ENCODE measurements at places on chromosomes 7 and 10.

DNA sequence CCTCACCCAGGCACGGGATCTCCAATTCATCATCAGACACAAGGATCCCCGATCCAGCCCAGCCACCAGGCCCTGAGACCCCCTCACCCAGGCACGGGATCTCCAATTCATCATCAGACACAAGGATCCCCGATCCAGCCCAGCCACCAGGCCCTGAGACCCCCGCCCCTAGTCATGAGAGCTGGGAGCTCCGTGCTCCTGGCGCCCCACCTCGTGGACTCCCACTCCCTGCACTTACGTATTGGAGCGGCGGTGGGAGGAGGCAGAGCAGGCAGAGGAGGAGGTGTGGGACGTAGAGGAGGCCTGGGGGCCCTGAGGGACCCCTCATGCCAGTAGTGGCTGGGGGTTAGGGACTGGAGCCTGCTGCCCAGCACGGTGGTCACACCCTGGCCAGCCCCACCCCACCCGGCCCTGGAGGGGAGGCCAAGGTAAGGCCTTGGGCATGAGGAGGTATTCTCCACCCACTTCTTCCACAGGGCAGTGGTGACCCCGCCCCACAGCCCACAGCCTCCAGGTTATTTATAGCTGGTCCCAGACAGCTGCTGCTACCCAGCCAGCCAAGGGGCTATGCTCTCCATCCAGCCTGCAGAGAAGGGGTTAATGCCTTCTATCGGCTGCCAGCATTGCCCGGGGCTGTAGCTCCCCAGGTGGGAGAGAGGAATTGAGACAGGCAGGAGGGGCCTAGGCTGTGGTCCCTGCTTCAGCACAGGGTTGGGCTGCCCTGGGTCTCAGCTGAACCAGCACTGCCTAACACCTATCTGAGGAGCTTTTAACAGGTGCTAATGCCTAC, 17.6 kb upstream of the CRHR2 start:
- no peak for DNase-seq

GRCh38 chr10:93180482-93180931, 106.8 kb downstream of the CYP26A1 start:
- no peak for DNase-seq

- no peak for DNase-seq
Measured at GRCh38 chr7:41217306-41217705, 485.6 kb downstream of the INHBA start.

DNA sequence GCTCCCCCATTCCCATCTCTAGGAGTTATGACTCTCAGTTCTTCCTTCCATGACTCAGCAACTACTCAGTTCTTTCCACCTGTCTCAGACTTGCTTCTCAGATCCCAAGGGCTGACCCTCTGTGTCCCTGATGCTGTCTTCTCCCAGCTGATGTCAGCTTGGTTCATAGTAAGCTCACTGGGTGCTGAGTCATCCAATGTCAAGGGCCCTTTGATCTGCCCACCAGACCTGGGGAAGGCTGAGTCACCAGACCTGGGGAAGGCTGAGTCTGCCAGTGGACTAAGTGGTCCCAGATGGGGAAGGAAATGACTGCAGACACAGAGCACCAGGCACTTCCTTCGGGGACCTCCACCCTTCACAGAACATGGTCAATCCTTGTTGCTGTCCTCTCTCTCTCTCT, 76.1 kb upstream of the ZEB1 start:
- DNase-seq: no peak

DNA sequence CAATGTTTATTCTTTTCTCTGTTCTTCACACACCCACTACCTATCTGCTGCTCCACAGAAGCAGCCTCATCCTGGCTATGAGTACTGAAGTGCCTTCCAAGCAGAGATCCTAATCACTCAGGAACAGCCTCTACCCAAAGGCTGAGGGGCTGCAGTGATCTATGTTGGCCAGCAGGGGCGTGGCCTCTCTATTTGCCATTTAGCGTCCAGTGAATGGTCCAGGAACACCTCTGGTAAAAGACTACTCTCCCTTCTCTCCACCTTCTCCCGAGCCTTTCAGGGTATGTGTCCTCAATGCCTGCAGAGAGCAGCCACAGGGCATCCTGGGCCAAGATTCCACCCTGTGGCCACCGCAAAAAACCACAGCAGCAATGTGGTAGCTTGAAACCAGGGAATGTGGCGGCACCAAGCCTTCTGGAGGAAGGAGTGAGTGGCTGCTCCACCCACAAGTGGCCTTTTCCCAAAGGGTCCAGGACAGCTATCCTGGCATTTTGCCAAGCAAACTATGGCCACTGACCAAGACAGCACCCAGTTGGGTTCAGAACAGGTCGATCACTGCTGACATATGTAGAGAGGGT, 70.9 kb downstream of the SYPL1 start:
- DNase-seq: no peak

GRCh38 chr7:41207141-41207540, 495.7 kb downstream of the INHBA start:
- no peak for DNase-seq

- DNase-seq: no peak
Measured at GRCh38 chr10:74835963-74836362, 9.6 kb downstream of the KAT6B start.

GRCh38 chr7:149884016-149884415, 10.2 kb downstream of the ATP6V0E2 start:
- DNase-seq: no peak

DNA sequence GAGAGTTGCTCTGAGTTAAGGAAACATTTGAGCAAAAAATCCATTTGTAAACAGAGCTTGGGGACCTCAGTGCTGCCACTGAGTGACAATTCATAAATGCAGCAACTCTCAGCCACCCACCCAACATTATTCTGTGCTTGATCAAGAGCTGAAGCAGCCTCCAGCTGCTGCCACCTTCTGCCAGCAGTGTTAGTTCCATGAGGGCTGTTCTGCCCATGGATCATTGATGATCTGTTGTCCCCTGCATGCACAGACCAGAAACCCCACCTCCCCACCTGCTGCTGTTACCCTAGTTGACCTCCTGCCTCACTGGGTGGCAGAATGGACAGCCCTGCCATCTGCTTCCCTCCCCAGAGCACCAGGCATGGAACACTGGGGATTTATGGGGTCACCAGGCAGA, 305.4 kb downstream of the KCNMA1 start:
- DNase-seq: no peak

- no peak for DNase-seq
Measured at GRCh38 chr7:3861941-3862340, 560.9 kb downstream of the SDK1 start.

DNA sequence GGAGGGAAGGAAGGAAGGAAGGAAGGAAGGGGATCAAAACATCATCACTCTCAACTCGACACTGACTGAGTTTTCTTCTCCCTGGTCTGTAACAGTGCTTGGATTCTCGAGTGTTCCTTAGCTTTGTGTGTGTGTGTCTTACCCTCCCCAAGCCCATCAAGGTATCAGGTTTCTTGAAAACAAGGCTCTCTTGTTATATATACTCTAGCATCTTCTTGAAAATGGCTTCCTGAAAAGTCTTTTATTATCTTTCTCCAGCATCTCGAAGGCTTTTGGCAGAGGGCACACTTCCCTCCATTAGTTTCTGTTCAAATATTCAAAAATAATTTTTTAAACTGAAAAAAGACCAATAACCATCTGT, 13.4 kb downstream of the SERPINE1 start:
- DNase-seq: no peak

GRCh38 chr10:121450247-121450646, 148.0 kb downstream of the FGFR2 start:
- no peak for DNase-seq

GRCh38 chr10:20215547-20216152, 399.4 kb downstream of the PLXDC2 start:
- no peak for DNase-seq

DNA sequence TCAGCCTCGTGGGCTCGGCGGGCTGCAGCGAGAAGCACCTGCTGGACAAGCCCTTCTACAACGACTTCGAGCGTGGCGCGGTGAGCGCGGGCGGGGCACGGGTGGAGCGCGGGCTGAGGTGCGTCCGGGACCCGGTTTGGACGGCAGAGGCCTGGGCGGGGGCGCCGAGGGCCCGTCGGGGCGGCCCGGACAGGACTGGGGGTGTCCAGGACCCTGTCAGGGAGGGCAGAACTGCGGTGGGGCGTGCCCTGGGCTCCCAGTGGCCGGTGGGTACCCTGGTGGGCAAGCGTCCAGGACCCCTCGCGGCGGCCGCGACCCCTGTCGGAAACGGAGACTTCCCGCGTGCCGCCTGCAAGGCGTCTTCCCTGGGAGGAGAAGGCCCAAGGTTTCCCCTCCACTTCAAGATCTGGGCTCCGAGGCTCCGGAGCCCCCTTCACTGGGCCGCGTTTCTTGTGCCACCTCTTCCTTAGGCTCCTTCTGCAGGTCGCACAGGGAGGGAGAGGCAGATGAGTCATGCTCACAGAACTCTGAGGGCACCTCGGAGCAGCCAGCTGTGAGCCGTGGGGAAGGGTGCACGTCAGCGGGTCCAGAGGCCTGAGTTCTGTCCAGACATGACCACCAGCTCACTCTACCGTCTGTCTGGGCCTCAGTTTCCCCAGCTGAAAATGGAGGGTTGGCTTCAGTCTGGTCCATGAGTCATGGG, 485 bp downstream of the ALOX5 start:
- DNase-seq: no peak

GRCh38 chr7:69049326-69049725, 548.9 kb upstream of the AUTS2 start:
- DNase-seq: no peak

- no peak for DNase-seq
Measured at GRCh38 chr7:85452674-85453073, 265.8 kb upstream of the SEMA3D start.

DNA sequence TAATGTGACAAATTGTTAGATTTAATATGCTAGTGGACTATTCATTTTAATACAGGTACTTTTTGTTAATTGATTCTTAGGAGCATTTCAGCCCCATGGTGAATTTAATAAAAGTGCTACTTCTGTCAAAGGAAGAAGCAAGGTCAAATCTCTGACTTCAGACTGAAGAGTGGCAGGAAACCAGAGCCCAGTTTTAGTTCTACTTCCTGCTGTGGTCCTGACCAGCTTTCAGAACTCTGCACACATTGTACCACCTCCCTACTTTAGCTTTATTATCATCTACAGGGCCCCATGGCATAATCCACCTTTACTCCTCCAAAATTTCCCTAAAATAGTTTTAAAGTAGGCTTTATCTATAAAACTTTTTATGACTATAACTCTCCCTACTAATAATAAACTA, 33.7 kb downstream of the CTTNBP2 start:
- no peak for DNase-seq

GRCh38 chr10:75107756-75108683, 3.4 kb upstream of the SAMD8 start:
- DNase-seq: no peak

DNA sequence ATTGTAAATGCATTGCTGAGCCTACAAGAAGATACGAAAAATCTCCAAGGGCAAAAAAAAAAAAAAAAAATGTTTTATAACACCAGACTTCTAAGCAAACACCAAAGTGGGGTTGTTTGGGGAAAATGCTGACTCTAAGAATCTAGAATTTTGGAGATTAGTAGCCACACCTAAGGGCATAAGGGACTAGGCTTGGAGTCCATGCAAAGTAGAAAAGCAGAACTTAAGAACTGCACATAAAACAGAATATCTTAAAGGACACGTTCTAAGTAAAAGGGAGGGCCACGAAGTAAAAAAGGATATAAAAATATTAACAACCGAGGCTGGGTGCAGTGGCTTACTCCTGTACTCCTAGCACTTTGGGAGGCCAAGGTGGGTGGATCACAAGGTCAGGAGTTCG, 269.8 kb upstream of the AUTS2 start:
- DNase-seq: no peak

GRCh38 chr7:50304129-50304910, at the start of gene IKZF1:
IKZF1 (plus strand) TSS chr7:50304716; CDS start chr7:50319062, 14,346 bp downstream.
- no peak for DNase-seq

DNA sequence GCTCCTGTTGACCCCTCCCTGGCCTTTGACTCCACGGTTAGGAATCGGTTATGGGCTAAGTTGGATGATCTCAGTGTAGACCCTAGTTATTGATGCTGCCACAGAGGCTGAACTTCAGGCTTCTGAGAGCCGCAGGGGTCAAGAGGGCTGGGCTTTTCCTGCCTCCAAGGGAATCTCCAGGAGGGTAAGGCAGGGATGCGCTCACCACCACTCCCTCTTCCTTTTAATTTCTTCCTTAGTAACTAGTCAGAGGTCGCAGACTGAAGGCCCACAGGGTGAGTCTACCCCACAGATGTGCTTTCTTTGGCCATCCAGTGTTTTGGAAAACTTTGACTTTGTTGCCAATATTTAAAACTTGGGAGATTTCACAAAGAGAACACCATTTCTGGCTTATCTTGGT, 151.0 kb upstream of the TCF7L2 start:
- DNase-seq: no peak

DNA sequence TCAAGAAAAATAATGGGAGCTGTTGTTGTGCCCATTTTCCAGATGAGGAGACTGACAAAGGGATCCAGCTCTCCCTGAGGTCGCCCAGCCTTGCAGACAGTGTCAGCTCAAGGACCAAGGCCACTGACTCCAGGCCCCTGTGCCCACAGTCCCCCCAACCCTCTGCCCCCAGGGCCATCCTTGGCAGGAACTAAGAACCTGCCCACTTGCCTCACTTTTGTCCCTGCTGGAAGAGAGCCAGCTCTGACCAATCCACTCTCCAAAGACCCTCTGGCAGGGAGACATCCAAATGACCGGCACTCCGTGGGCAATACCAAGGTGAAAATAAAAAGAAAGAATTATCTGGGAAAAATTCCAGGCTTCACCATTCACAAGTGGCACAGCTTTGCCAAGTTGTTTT, 101.3 kb downstream of the TCERG1L start:
- no peak for DNase-seq

DNA sequence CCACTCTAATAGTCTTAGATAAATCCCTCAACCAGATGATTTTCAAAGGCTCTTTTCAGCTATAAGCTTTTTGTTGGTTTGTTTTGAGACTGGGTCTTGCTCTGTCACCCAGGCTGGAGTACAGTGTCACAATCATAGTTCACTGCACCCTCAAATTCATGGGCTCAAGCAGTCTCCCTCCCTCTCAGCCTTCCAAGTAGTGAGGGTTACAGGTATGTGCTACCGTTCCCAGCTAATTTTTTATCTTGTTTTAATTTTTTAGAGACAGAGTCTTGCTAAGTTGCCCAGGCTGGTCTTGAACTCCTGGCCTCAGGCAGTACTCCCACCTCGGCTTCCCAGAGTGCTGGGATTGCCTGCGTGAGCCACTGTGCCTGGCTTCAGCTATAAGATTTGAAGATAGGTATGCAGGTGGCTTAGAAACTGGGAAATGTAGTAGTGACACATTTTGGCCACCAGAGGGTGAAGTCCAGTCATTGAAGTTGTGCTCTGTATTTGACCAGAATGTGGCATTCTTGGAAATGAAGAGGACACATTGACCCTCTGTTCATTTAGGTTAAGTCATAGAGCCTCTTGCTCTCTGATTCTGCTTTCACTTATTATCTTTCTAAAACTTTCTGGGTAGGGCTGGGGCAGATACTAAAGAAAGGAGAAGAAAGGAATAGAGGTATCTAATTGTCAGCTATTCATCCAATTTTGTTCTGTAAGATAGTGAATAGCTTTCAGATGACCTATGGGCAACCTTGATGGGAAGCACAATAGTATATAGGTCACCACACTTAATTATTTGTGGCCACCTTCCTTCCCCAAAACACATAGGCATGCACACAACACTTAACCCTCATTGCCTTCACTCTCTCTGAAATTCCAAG, 36.0 kb downstream of the R3HCC1L start:
- no peak for DNase-seq

Measured in esophagus squamous epithelium (tissue), 5 donors.